ENCODE measurements at places on chromosomes 12 and 14.

DNA sequence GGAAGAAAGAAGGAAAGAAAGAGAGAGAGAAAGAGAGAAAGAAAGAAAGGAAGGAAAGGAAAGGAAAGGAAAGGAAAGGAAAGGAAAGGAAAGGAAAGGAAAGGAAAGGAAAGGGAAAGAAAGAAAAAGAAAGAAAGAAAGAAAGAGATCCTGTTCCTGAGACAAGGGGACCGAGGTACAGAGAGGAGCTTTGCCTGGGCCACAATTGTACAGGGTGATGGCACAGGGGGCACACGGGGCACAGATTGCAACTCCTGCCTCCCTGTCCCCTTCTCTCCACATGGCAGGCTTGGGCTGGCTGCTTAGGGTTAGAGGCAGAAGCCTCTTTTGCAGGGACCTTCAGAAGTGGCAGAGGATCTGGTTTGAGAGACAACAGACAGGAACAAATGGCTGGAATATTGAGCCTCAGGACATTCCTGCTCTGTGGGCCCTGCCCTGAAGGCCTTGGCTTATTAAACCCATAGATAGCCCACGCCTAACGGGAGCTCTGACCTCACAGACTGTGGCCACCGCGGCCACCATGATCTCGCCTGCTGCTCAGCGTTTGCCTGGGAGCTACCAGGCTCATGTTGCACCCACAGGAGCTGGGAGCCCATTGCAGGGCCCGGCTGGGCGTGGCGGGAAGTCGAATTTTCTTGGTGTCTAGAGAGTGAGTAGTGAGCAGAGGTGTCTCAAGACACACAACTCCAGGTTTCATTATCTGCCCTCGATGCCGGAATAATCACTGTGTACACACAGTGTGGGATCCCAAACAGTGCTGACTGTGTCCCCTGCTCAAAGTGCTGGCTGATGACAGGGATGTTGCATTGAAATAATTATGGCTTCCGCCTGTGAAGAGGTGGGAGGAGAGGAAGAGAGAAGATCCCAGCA, 147.9 kb upstream of the NCOR2 start:
- DNase-seq: no peak

DNA sequence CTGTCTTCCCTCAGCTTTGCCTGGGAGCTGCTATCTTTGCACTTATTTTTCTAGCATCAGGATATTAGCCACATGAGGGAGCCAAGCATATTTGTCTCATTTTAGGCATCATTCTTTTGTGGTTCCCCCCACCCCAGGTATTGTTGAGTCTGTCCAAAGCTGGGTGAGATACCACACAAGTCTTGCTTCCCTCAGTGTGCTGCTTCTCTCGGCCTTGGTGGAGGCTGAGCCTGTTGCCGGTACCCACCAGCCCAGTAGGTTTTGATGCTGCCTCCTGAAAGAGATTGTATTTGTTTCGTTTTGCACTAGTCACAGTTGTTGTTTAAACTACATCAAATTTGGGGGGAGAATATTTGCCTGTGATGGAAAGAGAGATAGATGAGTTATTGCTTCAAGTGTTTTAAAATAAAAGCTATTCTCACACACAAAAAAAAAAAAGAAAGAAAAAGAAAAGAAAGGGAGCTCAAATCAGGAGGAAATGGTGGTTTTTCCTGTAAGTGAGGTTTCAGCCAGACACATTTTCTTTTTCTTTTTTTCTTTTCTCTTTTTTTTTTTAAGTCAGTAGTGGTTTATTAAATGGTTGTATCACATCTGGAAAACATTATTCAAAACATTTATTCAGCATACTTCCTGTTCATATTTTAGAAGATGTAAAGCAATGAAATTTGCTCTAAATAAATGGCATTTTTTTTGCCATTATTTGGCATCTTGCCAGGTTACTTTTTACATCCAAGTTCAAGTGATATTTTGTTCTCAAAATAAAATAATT, 58.5 kb downstream of the SLC4A8 start:
- no peak for DNase-seq

- no peak for DNase-seq
These were observed 36.9 kb upstream of the KCNK13 start for GRCh38 chr14:90024910-90025309.

GRCh38 chr14:26265170-26265685, 332.6 kb downstream of the NOVA1 start:
- DNase-seq: no peak

DNA sequence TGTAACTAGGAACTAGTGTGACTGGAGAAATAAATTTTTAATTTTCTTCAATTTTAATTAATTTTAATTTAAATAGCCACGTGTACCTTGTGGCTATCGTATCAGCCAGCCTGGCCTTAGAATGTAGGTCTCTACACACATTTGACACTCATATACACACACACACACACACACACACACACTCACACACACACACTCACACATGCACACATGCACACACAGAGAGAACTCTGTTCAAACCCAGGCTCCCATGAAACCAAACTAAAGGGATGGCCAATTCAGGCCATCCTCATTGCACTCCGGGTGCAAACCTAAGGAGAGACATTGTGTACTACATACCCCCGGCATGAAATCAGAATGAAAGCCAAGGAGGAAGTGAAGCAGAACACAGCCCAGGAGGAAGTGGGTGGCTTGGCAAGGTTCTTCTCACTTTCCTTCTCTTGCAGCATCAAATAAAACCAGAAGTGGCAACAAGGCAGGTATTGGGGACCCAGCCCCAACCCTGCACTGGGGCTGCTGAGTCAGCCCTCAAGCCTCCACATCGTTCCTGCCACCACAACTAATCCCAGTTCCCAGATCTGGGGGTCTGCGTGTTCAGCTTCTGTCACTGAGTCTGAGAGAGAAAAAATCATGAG, 26.2 kb upstream of the CHPT1 start:
- DNase-seq: peak; percentile 31

DNA sequence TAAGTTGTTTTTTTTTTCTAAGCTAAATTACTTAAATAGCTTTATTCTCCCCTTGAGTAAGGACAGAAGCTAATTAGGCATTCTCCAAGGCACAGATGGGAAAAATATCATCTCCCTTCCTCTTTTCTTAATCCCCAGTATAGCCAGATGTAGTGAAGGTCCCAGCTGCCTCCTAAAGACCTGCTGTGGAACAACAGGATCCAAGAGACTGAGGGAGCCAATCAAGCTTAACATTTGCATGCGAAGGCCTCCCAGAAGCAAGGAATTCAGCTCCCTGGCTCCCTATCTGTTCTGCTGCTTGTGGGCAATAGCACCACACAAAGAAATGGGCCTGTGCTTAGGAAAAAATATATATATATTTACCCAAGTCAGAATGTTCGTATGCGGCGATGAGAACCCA, 255.2 kb downstream of the SYT1 start:
- DNase-seq: no peak

- no peak for DNase-seq
These were observed 2.7 kb downstream of the BTBD6 start for GRCh38 chr14:105250986-105251385.

DNA sequence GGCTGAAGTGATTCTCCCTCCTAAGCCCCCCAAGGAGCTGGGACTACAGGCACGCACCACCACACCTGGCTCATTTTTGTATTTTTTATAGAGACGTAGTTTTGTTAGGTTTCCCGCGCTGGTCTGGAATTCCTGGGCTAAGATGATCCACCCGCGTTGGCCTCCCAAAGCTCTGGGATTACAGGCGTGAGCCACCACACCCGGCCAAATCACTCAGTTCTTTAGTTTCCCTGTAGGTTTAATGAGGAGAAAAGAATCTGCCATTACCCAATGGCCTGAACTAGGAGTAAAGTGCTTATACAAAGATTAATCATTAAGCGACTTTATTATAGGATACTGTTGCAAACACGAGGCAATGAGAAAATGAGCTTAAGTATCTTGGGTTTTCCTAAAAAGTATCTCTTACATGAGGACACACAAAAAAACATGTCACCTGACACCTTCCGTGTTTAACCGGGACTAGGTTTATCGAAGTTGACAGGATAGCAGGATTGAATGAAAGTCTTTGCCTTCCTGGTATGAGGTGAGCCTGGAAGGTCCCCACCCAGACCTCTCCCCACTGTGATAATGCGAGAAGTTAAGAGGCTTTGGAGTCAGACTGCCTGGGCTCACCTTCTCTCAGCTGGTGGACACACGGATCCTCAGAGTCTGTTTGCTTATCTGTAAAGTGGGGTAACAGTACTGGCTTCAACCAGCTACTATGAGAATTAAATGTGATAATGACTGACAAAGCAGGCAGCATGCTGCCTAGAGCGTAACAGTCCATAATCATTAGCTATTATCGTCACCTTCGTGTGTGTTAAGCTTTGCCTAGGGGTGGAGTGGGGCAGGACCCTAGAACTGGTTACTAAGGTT, 133.5 kb upstream of the KRAS start:
- no peak for DNase-seq

DNA sequence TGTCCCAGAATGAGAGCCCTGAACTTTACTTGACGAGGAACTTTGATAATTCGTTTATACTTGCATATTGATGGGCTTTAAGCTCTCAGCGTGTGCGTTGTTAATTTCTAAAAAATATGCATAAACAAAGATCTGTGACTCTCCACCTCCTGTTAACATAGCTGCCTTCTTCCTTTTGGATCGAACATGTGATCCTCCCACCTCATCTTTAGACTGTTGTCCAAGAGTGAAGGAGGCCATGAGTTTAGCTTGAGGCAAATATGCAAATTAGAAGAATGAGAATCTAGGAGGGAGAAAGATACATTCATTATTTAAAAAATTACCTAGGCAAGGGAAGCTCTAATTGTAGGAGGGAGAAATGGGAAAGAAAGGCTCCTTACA, 617 bp downstream of the TTC8 start:
- DNase-seq: no peak

DNA sequence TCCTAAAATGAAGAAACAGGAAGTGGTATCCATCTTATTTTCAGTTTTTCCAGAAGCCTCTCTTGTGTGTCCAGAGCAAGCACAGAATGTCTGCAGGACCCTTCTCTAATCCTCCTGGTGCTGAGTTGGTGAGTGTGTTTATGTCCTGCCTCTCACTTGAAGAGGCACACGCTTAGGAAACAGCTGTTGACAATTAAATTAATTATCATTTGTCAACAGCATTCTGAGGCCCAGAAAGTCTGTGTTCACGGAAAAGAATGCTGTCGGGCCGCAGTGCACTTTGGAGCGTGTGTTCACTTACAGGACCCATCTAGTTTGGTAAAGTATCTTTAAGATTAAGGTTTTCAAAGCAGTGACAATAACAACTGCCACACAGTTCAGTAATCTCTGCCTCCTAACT, 70.5 kb downstream of the LMNTD1 start:
- no peak for DNase-seq

DNA sequence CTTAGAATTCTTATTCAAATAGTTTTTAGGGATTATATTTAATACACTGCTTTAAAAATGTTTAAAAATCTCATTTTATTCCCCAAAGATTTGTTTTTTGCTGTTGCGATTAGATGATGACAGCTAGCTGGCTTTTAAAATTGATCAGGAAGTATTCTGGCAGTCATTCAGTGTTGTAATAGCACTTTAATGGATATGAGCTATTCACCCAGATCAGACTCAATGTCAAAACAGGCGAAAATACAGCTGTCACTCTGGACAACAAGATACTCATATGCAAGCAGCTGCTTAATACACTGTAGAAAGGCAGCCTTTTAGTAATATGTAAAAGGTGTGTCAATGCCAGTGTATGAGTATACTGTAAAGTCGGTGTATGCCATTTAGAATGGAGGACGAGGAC, 91.7 kb downstream of the NPAS3 start:
- no peak for DNase-seq

DNA sequence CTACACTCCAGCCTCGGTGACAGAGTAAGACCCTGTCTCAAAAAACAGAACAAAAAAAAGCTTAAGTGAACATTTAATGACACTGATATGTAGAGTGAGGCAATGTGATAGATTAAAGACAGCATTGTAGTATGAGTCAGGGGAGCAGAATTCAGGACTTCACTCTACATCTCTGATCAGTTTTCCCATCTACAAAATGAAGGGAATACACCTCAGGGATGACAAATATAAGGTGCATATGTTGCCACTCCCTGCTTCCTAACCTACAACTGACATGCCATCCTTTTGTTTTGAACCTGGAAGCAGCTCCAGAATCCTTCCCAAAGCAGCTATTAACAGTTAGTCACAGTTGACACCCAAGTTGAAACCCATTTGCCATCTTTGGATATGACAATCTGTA, 30.9 kb upstream of the STRN3 start:
- no peak for DNase-seq

GRCh38 chr14:55329999-55330710, 58.9 kb downstream of the FBXO34 start:
- no peak for DNase-seq

DNA sequence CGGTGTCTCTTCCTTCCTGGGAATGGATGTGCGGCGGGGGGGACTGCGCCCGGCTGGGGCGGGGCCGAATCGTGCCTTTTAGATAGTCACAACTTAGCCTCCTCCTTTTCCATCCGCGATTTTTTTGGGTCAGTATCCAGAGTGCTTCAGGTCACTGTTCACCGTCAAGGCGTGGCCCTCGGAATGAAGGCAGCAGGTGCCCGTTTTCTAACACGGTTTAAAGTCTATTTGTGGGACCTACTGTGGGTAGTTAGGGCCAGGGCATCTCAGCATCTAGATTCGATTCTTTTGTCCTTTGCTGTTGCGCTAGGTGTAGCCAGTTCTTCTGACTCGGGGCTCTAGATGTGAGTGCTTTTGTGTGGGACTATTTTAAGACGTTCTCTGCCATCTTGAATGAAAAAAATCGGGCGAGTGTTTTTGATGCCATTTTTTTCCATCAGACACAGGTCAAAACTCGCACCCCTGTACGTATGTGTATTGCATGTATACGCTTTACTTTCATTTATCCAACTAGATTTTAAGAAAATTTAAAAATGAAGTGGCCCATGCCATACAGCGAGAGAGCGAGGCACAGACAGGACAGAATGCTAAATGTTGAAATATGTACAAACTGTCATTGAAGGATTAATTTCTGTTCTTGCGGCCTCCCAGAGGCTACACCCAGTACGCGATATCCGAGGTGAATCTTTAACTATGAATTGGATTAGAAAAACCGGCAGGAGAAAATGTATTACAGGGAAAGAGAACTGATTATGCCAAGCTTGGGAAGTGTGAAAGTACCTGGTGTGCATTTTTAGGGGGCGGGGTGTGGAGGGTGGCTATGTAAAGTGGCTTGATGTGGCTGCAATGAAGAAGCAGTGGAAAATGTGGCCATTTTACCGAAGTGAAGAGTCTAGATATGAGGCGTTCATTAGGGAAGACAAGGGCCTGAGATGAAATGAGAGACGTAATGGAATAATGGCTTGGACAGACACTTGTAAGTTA, 835 bp downstream of the VEZT start:
- DNase-seq: no peak

- no peak for DNase-seq
These were observed 57.3 kb upstream of the TMEM132D start for GRCh38 chr12:129961091-129961490.

DNA sequence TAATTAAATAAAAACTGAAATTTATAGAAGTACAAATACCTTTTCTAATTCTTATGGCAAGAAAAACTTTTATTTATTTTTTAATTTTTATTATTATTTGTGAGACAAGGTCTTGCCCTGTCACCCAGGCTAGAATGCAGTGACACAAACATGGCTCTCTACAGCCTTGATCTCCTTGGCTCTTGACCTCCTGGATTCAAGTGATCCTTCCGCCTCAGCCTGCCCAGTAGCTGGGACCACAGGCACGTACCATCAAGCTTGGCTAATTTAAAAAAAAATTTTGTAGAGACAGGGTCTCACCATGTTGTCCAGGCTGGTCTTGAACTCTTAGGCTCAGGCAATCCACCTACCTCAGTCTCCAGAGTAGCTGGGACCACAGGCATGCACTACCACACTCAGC, 47.4 kb downstream of the COCH start:
- DNase-seq: no peak

GRCh38 chr14:22597265-22597664, 835 bp upstream of the ABHD4 start:
- no peak for DNase-seq

Measured in epithelial cell of proximal tubule (primary cell).